ENCODE measurements at places on chromosomes 7 and 10.

GRCh38 chr10:124033887-124034218, 59.5 kb downstream of the CHST15 start:
- no peak for DNase-seq

DNA sequence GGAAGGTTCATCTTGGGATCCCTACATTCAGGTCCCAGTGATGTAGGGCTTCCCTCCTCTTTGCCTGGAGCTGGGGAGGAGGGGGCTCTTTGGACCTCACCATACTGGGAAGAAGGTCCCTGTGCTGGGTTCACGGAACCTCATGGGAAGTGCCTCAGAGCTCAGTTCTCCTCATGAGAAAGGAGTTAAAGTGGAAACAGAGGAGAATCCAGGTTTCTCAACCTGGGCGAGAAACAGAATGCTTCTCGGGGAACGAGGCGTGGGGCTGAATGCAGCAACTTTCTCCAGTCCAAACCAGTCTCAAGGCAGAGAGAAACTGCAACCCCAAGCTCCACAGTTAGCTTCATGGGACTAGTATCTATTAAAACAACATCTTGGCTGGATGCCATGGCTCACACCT, 382.7 kb upstream of the FOXK1 start:
- no peak for DNase-seq

GRCh38 chr10:104264783-104265182, 4.2 kb upstream of the GSTO2 start:
- DNase-seq: no peak

DNA sequence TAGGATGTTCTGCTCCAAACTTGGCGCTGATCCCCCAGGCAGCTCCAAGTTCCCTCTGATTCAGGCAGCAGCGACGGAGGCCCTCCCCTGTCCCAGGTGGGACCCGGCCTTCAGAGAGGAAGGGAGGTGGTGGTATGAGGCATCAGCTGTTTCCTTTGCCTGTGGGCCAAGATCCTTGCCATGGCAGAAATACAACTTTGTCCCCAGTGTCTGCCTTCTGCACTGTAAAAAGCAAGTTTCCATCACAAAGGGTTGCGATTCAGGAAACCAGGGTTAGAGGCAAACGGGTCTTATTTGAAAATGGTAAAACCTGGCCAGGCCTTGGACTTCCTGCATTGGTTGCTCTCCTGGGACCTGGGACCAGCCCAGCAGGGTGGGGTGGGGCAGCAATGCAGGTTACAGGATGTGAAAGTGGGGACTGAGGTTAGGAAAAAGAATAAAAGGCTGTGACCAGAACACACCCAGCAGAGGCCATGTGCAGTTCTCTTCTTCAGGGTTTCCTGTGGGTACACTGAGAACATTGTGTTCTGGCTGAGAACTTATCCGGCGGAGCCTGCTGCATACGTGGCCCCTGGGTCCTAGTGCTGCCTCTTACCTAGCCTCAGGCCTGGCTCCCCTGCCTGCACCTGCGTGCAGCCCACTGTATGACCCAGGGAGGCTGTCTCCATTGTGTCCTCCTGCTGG, 25.1 kb upstream of the DDIT4 start:
- DNase-seq: no peak

DNA sequence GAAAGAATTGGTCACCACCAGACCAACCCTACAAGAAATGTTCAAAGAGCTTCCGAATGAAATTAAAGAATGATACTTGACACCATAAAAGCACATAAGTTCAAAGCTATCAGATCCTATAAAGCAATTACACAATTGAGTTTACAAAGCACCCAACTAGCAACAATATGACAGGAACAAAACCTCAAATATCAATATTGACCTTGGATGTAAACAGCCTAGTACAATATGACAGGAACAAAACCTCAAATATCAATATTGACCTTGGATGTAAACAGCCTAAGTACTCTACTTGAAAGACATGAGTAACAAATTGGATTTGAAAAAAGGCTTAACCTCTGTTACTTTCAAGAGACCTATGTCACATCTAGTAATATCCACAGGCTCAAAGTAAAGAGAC, 1201.4 kb downstream of the XPNPEP1 start:
- no peak for DNase-seq

DNA sequence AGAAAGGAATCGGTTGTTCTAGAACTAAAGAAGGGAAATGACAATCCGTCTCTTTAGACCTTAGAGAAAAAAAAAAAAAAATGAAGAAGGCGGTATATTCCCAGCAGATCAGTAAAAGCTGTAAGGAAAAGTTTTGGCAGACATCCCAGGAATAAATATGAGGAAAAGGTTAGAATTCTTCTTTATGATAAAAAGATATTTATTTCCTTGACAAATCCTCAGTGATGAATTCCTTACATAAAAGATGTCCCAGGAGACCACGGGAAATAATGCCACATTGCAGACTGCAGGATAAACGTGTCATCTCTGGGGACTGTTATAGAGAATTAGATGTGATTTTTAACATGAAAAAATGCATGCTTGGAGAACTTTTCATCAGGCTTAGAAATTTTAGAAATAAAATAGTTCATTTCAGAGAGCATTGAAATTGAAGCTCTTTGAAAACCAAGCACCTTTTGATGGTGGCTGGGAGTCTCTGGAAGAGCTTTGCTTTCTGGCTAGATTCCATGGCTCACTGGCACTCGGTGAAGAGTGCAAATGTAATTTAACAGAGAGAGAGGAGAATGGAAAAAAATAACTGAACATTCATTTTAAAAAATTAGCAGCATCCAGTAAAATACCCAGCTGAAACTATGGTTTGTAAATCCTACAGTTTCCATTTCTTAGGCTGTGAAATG, 98.2 kb downstream of the PRPF18 start:
- DNase-seq: no peak

DNA sequence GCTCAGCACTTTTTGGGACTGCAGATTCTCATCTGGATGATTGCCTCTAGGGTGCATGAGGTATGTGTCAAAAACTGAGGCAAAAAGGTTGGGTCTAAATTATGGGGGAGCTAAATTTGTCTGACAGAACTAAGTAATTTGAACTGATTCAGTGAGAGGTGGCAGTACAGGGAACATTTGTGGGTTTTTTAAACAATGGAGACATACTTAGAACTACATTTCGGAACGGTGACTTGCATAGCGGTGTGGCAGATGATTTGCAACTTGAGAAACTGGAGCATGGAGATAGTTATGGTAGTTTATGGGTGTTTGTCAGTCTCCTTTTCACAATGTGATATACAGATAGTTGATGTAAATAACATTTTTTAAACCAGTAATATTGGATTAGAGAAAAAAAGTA, 14.6 kb downstream of the TBC1D12 start:
- DNase-seq: no peak

GRCh38 chr10:30197186-30197585, 137.8 kb upstream of the JCAD start:
- no peak for DNase-seq

DNA sequence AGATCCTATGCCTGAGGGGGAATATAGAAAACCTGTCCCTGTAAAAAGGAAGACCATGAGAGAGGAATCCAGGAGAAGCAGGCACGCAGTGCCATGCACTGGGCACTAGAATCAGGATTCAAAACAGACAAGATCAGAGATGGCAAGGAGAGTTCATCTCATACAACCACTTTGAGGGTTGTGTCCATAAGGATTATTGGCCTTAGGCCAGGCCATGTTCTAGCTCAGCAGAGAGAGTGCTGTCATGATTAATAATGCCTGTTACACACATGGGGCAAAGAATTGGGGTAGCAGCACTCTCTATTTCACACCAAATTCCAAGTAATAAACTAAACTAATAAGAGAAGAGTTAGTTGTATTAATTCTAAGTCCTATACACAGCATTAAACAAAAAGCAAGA, 29.1 kb downstream of the EZH2 start:
- DNase-seq: no peak
